ENCODE measurements at places on chromosomes 2 and 18. TPM values are rescaled to one million over a fixed set of nuclear protein-coding genes. Genes with fewer than 3 reads are reported as not detected.

DNA sequence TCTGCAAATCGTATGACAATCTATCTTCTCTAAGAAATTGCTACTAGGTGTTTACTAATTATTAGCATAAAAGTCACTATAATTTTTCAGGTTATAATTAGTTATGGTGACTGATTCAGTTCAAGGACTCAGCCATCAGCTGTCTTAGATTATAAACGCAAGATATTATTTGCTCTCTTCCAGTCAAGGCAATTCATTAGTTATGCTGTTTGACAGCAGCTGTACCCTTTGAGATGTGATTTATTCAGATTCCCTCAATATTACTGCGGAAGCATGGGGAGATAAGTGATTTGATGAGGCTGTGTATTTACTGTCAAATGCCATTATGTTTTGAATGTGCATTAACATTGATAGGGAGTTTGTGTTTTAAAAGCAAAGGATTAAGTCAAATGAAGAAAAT, 558.9 kb upstream of the FSIP2 start:
- no peak overlapping the region for H3K4me3 ChIP-seq
- H3K27ac ChIP-seq: no peak overlapping the region
- no peaks in the 10 kb centered on the region for H3K36me3 ChIP-seq
- H3K4me1 ChIP-seq: no peaks in the 10 kb centered on the region
- DNase-seq: no peak
- no peaks in the 10 kb centered on the region for H3K27me3 ChIP-seq

DNA sequence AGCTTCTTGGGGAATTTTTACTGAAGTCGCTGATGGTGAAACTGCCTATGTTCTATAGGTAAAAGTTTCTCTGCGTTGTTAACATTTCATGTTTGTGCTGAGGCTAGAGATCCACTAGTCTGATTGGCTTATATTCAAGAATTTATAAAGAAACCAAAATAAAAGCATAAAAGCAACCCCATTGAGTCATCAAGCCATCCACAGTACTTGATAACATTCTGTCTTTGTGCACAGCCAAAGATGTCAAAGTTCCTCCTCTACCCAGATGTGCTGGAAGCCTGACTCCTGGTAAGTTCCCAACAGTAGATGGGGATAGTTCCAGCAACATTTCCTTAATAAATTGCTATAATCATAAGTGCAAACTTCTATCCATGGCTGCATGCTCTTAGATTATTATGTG, 107.8 kb downstream of the TANC1 start:
- peaks cover 1% of the 10 kb centered on the region for H3K36me3 ChIP-seq
- no peaks in the 10 kb centered on the region for H3K4me1 ChIP-seq
- no peak for DNase-seq
- H3K27me3 ChIP-seq: no peaks in the 10 kb centered on the region
- H3K4me3 ChIP-seq: no peak overlapping the region

GRCh38 chr2:95700519-95700918, 108.7 kb downstream of the TRIM43 start:
- H3K36me3 ChIP-seq: no peaks in the 10 kb centered on the region
- H3K4me3 ChIP-seq: no peak overlapping the region
- no peak for DNase-seq
- H3K27me3 ChIP-seq: peaks cover 57% of the 10 kb centered on the region
- H3K4me1 ChIP-seq: no peaks in the 10 kb centered on the region

DNA sequence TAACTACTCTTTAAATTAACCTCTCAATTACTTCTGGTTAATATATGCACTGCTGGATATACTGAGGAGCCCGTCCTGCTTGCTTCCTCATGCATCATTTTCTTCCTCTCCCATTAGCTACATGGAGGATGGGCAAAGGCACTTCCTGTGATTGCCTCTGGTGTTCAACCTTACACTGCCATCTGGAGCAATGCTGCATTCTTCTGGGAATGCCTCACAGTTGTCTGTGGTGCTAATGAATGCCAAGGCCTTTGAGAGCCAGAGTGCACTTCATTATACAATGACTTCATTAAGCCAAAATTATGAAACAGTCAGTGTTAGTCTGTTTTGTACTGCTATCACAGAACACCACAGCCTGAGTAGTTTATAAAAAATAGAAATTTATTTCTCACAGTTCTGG, 134.8 kb upstream of the DOCK10 start:
- H3K4me3 ChIP-seq: no peak overlapping the region
- no peaks in the 10 kb centered on the region for H3K27me3 ChIP-seq
- DNase-seq: no peak
- no peaks in the 10 kb centered on the region for H3K36me3 ChIP-seq
- no peaks in the 10 kb centered on the region for H3K4me1 ChIP-seq
- H3K27ac ChIP-seq: no peak overlapping the region

DNA sequence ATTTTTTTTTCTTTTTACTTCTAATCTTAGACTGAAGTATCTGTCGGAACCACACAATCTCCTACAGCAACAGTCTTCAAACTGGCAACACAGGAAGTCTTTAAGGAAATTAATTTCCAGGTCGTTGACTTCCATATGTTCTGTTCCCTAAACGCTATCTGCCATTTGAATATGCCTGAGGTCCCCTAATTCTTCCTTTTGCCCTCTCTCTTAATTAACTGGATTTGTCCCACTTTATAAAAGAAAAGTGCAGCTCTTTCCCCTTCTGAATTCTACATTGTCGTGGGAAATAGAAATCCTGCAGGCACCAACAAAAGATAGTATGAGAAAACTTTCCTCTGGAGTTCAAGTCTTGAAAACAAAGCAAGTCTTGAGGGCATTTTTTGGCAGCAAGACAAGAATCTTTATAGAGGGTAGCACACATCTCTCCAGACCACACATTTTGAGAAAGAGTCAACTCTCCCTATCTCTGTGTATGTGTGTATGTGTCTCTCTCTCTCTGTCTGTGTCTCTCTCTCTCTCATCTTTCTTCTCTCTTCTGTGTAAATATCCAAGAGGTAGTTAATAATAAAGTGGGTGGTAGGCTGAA, 879.8 kb downstream of the SOCS6 start:
- no peaks in the 10 kb centered on the region for H3K36me3 ChIP-seq
- peaks cover 7% of the 10 kb centered on the region for H3K4me1 ChIP-seq
- no peaks in the 10 kb centered on the region for H3K27me3 ChIP-seq
- H3K4me3 ChIP-seq: no peak overlapping the region

- no peak for DNase-seq
- peaks cover 8% of the 10 kb centered on the region for H3K4me1 ChIP-seq
- no peaks in the 10 kb centered on the region for H3K27me3 ChIP-seq
These were observed 192.0 kb downstream of the CDH7 start for GRCh38 chr18:65942854-65943253.

GRCh38 chr2:125652280-125652679, 1003.7 kb upstream of the GYPC start:
- DNase-seq: no peak
- H3K4me1 ChIP-seq: no peaks in the 10 kb centered on the region
- H3K36me3 ChIP-seq: no peaks in the 10 kb centered on the region

DNA sequence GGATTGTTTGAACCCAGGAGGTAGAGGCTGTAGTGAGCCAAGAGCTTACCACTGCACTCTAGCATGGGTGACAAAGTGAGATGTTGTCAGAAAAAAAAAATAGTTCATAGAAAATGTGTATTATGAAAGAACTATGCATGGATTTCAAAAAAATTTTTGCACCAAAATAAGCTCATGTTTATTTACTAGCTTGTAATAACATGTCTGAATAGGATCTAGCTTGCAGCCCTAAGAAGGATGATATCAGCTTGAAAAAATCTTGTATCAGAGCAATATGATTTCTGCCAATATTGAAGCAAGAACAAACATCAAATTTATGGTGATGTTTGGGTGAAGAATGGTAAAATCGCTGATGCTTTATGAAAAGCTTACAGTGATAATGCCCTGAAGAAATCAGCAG, 97.0 kb upstream of the RFX8 start:
- H3K27me3 ChIP-seq: no peaks in the 10 kb centered on the region
- no peak for DNase-seq
- no peak overlapping the region for H3K27ac ChIP-seq
- H3K36me3 ChIP-seq: no peaks in the 10 kb centered on the region

Gene AGAP1
- total RNA-seq: 63.8 TPM

GRCh38 chr18:27608174-27608573, 423.1 kb upstream of the CHST9 start:
- no peaks in the 10 kb centered on the region for H3K27me3 ChIP-seq
- H3K4me3 ChIP-seq: no peak overlapping the region
- H3K4me1 ChIP-seq: peaks cover 14% of the 10 kb centered on the region
- DNase-seq: no peak
- H3K36me3 ChIP-seq: peaks cover 6% of the 10 kb centered on the region

DNA sequence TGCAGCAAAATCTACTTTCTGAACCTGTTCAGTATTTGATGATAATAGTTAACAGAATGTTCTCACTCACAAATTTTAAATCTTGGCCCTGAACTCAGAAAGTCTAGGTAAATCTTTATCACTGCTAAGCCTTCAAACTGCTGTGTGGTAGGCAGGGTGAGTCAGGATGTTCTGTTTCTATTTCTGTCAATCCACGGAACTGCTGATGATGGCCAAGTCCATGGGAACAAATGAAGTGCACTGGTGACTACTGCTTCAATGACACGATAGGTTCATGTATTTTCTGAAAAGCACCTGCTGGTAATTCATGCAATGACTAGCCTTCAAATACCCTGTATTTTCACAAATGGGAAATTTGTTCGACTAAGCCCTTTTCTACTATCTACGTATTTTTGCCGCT, 14.2 kb downstream of the NIFK start:
- DNase-seq: no peak
- no peaks in the 10 kb centered on the region for H3K27me3 ChIP-seq
- no peak overlapping the region for H3K4me3 ChIP-seq
- no peak overlapping the region for H3K27ac ChIP-seq
- peaks cover 21% of the 10 kb centered on the region for H3K36me3 ChIP-seq

GRCh38 chr2:143745060-143745459, 615.8 kb downstream of the ARHGAP15 start:
- peaks cover 9% of the 10 kb centered on the region for H3K4me1 ChIP-seq
- H3K27me3 ChIP-seq: no peaks in the 10 kb centered on the region
- H3K36me3 ChIP-seq: no peaks in the 10 kb centered on the region
- peak; percentile 6 for DNase-seq
- H3K27ac ChIP-seq: no peak overlapping the region

- peaks cover 23% of the 10 kb centered on the region for H3K27me3 ChIP-seq
- H3K36me3 ChIP-seq: no peaks in the 10 kb centered on the region
- no peak for DNase-seq
- H3K4me3 ChIP-seq: no peak overlapping the region
- no peak overlapping the region for H3K27ac ChIP-seq
These were observed 39.0 kb upstream of the TMEM131 start for GRCh38 chr2:98034745-98035144.

DNA sequence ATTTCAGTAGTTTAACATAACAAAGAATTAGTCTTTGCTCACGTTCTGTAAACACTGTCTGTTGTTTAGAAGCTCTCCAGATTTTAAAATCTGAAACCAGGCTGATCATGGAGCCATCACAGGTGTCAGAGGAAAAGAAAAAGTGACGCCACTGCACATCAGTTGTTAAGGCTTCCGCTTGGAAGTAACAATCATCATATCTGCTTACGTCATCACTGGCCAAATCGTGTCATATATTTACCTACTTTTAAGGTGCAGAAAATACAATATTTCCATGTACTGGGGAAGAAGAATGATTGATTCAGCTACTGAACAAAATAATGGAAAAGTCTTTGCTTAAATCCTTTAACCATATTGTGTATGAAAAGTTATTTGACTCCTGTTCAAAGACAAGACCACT, 382.6 kb upstream of the MC4R start:
- no peaks in the 10 kb centered on the region for H3K36me3 ChIP-seq
- no peaks in the 10 kb centered on the region for H3K27me3 ChIP-seq
- DNase-seq: no peak
- H3K4me1 ChIP-seq: no peaks in the 10 kb centered on the region
- no peak overlapping the region for H3K4me3 ChIP-seq
- no peak overlapping the region for H3K27ac ChIP-seq

GRCh38 chr2:167752734-167753133, 494.7 kb downstream of the STK39 start:
- no peaks in the 10 kb centered on the region for H3K27me3 ChIP-seq
- peaks cover 14% of the 10 kb centered on the region for H3K4me1 ChIP-seq
- no peak for DNase-seq

- H3K4me3 ChIP-seq: no peak overlapping the region
- peaks cover 9% of the 10 kb centered on the region for H3K4me1 ChIP-seq
- DNase-seq: peak; percentile 6
- H3K36me3 ChIP-seq: no peaks in the 10 kb centered on the region
- H3K27me3 ChIP-seq: no peaks in the 10 kb centered on the region
These were observed 1267.1 kb downstream of the LRP1B start for GRCh38 chr2:140863713-140864112.

Gene NXPH2
- total RNA-seq: 1.3 TPM

DNA sequence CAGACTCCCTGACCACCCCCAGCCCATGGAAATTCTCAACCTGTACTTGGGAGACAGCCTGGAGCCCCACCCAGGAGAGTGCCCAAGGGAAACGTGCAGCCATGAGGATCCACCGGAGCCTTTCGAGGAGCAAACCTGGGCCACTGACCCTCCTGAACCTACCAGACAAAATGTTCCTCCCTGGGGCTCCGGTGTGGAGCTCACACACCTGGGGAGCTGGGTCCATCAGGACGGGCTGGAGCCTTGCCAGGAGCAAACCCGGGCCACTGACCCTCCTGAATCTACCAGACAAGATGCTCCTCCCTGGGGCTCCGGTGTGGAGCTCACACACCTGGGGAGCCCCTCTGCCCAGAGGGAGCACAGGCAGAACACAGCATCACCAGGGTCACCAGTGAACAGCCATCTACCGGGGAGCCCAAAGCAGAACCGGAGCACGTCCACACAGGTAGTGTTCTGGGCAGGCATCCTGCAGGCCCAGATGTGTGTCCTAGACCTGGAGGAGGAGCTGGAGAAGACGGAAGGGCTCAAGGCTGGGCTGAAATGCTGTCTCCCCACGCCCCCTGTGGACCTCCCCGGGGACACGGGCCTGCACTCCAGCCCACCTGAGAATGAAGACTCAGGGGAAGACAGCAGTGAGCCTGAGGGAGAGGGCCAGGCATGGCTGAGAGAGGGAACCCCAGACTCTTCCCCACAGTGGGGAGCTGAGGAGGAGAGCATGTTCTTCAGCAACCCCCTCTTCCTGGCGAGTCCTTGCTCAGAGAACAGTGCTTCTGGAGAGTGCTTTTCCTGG, 8.9 kb downstream of the PSD4 start:
- H3K27ac ChIP-seq: no peak overlapping the region
- H3K36me3 ChIP-seq: peaks cover 9% of the 10 kb centered on the region
- no peaks in the 10 kb centered on the region for H3K27me3 ChIP-seq
- no peak overlapping the region for H3K4me3 ChIP-seq
- DNase-seq: no peak
- H3K4me1 ChIP-seq: no peaks in the 10 kb centered on the region

GRCh38 chr2:219722276-219722879, 94.9 kb downstream of the SLC4A3 start:
- no peak overlapping the region for H3K27ac ChIP-seq
- H3K4me1 ChIP-seq: peaks cover 12% of the 10 kb centered on the region
- peak; percentile 55 for DNase-seq
- no peaks in the 10 kb centered on the region for H3K27me3 ChIP-seq
- H3K4me3 ChIP-seq: no peak overlapping the region

DNA sequence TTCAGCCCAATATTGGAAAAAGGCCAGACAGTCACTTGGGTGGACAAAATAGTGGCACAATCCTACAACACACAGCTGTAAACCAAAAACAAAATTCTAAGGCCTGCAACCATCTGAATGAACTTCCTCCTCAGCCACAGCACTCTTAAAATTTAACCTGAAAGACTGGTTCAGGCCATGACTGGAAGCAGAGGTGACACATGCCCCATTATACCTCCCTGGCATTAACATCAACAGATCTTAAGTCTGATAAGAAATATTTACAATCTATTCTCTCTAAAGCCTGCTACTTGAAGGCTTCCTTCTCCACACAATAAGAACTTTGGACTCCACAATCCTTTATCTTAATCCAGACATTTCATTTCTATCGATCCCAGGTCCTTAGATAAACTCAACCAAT, 192.4 kb upstream of the LRP1B start:
- H3K27ac ChIP-seq: peak overlapping the region; percentile 3
- H3K4me3 ChIP-seq: peak overlapping the region; percentile 4
- no peaks in the 10 kb centered on the region for H3K27me3 ChIP-seq
- DNase-seq: peak; percentile 58
- peaks cover 42% of the 10 kb centered on the region for H3K4me1 ChIP-seq

Gene SPOPL
- total RNA-seq: 37.8 TPM

Gene LIMS3
- not detected for total RNA-seq

Measured in Calu3 (cell line).